Stimulated activated CD8-positive, alpha-beta memory T cell treated with anti-CD3 and anti-CD28 coated beads, Interleukin-12 subunit alpha, Interleukin-12 subunit beta, amount 100 ng/mL, for 1 hour (primary cell): ENCODE measurements at places on chromosomes 4 and X.
A peak's percentile ranks its signal among the peaks of the same experiment; 100 is the strongest.

DNA sequence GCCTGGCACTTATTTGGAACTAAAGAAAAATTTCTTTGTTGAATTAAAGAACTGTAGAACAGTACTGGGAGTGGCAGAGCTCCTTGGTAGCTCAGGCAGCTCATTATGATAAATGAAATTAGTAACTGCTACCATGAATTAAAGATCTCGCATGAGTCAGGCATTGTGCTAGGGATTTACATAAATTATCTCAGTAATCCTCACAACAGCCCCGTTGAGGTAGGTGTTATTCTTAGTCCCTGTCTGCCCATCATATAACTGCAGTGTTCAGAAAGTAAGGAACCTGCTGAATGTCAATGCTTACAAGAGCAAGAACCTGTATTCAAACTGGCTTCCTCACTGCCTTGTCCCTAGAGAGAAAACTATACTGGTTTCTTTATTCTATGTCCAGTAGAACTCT is 108.3 kb downstream of the NLGN4X start:
- DNase-seq: no peak

- no peak for DNase-seq
Measured at GRCh38 chr4:188417181-188417580, 277.9 kb downstream of the TRIML1 start.

- DNase-seq: no peak
Measured at GRCh38 chr4:108820492-108821350, 57.9 kb upstream of the ETNPPL start.

DNA sequence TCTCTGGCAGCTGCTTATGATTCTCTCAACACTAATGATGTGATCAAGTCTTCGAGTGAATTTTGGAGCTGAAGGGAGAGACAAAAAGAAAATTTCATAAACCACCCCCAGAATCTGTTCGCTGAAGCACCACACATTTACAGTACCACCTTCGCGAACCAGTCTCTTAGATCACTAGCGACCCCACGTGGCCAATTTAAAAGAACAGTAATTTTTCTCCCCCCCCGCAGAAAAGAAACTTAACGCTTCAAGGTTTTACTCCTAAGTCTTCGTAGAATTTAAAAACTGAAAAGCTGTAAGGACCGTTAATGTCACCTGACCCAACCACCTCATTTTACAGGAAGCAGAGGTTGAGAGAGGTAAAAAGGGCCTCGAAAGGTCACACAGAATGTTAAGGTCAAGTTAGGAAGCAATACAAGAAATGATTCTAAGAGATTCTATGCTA is 187.5 kb downstream of the QDPR start:
- peak; percentile 38 for DNase-seq

DNA sequence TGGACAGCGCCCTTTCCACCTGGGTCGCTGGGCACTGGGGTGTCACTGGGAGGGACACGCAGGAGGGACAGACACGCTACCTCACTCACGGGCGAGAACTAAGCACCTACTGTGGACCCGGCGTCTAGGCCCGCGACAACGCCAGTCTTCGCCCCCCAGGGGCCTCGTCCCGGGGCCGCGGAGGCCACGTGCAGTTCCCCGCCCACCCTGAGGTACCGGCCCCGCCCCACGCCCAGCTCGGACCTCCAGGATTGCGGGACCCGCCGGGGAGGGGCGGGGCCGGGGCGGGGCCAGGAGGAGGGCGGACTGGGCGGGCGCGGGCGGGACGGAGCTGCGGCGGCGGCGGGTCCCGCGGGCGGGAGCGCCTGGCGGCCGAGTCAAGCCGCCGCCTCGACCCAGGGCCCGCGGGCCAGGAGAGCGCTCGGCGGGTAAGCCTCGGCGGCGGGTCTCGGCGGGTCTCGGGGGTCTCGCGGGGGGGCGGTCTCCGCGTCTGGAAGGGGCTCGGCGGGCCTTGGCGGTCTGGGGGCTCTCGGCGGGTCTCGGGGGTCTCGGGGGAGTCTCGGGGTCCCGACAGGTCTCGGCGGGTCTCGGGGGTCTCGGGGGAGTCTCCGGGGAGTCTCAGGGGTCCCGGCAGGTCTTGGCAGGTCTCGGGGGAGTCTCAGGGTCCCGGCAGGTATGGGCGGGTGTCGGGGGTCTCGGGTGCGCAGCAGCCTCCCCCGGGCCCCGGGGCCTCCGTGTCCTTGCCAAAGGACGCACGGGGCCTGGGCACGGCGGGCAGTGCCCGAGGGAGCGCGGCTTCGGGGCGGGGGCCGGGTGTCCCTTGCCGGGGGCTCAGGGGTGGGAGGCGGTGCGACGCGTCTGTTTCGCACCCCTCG is at the start of gene SH3BP2:
Gene SH3BP2 (plus strand): TSS at position 375 of the 875 bp plus-strand sequence. CDS start 27,533 bp downstream, outside the sequence.
- no peak for DNase-seq

DNA sequence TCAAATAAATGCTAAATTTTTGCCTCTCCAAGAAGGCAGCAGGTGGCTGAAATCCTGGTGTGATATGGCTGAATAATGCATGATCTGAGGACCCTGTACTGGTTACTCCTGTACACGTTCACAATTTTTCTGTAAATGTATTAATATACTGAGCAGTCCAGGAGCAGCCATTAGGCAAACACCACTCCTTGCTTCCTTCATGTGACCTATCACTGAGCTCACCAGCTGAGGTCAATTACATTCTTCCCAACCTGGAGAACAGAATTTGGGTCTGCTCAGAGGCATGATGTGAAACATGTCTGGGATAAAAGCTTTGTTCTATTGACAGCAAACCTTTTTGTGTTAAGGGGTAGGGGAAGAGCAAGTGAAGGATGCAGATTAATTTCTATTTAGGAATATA is 26.9 kb downstream of the RAB40AL start:
- DNase-seq: no peak

- no peak for DNase-seq
Measured at GRCh38 chr4:4642496-4643000, 100.7 kb upstream of the STX18 start.

DNA sequence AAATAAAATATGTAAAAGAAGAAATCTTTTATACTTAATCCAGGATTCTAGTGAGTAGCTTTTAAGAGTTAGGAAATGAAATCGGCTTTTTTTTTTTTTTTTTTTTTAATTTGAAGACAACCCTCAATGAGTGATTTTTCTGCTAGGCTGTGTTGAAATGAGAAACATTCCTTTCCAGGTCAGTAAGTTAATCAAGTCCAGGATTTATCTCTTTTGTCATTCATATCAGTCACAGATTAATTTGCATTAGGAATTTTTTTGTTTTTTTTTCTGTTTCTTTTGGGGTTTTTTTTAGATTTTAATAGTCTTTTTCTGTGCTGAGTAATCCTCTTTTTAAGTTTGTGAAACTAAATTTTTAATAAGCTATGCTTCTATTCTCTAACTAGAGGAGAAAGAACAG is 448.1 kb downstream of the ADGRL3 start:
- no peak for DNase-seq

DNA sequence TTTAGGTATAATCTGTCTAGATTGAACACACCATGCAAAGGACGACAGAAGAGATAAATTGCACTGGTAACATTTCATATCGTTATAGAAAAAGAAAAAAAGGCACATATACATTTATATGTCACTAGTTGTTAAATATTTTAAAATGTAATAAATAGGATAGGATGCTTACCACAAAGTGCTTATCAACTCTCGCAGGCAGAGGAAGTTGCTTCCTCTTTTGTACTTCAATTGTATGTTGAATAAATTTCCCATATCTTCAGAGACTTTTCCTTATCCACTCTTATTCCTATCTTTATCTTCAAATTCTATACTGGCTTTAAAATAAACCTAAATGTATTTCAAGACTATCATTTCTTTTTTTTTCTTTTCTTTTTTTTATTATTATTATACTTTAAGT is 163.3 kb upstream of the SPOCK3 start:
- DNase-seq: no peak

DNA sequence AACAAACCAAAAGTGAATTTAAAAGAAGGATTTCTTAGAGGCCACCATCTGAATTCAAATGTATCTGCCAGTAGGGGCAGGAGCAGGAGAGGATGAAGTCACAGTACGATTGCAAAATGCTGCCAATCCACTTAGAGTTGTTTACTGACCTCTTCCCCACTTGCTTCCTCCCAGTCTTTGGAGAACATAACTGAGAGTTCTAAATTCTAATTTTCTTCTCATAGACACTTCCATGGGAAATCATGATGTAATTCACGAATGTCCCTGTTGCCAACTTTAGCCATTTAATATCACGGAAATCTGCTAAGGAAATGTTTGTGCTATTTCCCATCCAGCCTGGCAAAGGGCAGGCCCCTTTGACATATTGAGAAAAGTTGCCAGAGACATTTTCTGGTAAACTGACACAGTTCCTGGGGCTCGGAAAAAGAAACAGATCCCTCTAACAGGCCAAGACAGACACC is 33.6 kb upstream of the NOCT start:
- no peak for DNase-seq

DNA sequence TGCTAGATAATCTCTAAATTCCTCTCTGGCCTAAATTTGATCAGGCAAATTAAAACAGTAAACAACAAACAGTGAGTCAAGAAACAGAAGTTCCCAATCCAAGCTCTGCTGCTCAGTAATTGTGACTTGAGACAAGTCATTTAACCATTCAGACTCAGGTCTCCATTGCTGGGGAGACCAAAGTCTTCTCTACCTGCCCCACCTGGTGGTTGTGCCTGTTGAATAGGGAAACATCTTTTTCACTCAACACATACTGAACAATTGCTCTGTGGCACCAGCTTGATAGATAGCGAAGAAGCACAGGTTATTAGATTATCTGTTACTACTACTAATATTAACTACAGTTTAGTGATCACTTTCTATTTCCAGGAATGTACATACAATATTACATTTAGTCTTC is 112.1 kb upstream of the EOLA2 start:
- no peak for DNase-seq

DNA sequence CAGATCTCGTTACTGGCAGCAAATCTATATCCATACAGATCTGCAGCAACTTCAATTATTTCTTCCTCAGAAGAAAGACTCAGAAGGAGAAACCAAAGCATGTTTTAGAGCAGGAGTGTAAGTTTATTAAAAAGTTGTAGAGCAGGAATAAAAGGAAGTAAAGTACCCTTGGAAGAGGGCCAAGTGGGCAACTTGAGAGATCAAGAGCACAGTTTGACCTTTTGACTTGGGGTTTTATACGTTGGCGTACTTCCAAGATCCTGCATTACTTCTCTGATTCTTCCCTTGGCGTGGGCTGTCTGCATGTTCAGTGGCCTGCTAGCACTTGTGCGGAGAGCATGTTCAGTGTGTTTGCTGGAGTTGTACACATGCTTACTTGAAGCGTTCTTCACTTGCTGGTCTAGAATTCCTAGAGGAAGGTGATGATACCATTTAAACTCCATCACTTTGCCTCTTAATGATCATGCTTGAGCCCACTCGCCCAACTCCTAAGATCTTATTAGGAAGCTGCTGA is 1114.7 kb upstream of the PABPC4L start:
- no peak for DNase-seq

DNA sequence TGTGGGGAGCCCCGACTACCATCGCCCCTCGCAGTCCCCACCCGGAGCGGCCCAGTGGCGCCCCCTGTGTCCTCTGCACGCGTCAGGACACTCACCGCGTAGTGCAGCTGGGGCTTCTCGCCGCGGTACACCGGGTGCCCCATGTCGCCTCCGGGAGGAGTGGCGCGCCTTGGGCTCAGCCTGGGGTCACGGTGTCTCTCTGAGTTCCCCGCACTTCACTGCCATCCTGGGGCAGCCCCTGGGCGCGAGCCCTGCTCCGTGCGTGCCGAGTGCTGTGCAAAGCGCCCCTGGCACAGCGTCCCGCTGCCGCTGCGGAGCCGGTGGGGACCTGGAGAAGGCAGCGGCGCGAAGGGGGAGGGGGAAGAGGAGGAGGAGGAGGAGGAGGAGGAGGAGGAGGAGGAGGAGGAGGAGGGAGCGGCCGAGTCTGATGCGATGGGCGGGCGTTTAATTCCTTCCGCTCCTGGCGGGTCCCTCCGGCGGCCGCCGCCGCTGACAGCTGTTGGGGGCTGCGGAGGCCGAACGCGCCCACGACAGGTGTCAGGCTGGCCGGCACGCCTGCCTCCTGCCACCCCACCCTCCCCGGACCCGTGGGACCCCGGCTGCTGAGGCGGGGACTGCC is 134.3 kb downstream of the AMELX start:
- DNase-seq: no peak

DNA sequence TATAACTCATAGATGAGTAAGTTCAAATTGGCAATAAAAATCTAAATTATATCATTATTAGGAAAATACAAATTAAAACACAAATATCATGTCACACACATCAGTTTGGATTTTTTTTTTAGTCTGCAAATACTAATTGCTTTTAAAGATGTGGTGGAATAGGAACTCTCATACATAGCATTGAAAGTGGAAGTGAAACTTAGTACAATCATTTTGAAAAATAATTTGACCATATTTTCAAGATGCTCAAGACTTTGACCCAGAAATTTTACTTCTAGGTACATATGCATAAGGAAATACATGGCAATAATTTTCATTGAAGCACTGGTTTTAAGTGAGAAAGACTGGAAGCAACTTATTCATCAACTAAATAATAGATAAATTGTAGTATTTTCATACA is 147.5 kb upstream of the SMIM31 start:
- DNase-seq: no peak

DNA sequence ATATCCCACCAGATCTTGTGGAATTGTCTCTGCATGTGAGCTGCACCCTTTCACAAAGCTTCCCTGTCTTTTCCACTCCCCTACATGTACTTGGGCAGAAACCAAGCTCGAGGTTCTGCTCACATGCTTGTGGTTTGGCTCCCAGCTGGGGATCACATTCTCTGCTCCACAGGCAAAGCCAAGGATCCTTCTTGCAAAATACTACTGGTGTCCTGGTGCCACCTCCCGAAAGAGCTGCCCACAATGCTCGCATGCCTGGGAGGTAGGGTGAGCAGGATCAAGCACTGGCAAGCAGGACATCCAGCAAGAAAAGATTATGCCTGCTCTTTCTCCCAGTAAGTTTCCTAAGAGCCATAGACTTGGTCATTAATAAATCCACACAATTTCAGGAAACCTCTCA is 45.1 kb upstream of the PPARGC1A start:
- DNase-seq: no peak

GRCh38 chrX:68647156-68647957 is at the start of gene STARD8:
Gene STARD8 (plus strand): TSS chrX:68647666. CDS start chrX:68647883, 217 bp downstream.
- no peak for DNase-seq

DNA sequence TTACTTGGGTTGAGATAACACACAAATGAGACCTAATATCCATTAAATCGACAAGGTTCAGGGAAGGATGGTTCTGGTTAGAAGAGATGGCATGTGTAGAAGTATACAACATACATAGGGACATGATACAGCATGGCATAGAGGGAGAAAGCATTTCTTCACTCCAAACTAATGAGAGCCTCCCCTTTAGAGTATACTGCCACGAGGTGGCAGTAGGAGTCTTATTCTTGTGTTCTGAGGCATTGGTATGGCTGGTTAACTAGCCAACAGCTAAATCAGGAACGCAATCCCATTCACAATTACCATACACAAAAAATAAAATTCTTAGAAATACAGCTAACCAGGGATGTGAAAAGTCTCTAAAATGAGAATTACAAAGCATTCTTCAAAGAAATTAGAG is 29.1 kb upstream of the TRO start:
- peak; percentile 14 for DNase-seq

- DNase-seq: no peak
Measured at GRCh38 chrX:14351611-14352303, 177.6 kb upstream of the GLRA2 start.

- no peak for DNase-seq
Measured at GRCh38 chrX:40530509-40530908, 50.3 kb upstream of the ATP6AP2 start.

GRCh38 chrX:48465336-48465933 is 4.6 kb downstream of the SLC38A5 start:
- no peak for DNase-seq

GRCh38 chr4:147924604-147925412 is 192.9 kb downstream of the ARHGAP10 start:
- no peak for DNase-seq
